ENCODE measurements at places on chromosomes 1 and 21.

DNA sequence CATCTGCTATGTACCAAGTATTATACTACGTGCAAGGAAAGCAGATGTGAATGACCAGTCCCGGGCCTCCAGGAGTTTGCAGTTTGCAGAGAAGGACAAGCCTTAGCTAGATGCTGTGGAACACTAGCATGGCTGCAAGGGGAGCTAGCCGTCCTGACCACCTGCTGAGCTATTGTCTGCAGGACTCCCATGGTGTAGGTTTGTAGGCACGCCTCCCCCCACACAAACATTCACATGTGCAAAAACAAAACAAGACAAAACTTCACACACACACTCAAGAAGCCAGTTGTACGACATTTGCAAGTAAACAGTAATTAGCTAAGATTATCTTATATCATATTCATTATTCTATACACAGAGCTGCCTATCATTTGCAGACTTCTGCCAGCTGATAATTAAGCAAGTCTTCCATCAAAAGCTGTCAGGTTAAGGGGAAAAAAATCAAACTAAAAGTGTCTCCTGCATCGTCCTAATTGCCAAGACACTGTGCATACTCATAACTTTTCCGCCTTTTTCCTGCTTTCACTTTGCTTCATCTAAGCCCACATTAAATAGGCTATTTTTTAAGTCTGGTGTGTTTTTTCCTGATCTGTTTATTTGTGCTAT lies 10.7 kb upstream of the HNRNPU start:
- no peak for DNase-seq

DNA sequence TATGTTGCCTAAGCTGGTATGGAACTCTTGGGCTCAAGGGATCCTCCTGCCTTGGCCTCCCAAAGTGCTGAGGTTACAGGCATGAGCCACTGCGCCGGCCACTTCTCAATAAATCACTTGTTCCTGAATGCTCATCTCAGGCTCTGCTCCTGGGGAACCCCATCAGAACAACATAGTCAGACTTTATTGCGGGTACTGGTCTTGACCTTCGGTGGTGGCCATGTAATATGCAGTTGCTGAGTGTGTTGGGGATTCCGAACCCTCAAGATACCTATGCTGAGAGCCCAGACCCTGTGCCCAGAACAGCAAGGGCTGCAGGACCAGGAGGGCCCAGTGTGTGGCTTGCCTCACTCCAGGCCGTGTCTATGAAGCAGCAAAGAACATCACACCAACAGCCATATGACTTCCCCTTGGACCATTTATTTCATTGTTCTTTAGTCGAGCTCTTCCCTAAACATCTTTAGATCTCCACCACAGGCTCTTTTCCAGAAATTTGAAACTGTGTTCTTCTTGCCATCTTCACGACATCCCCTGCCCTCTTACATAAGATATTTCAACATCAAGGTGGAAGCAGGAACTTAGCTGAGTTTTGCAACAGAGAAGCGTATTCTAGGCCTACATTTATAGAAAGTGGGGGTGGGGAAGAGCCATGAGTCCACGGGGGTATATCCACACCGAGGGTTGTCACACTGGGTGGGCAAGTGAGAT lies 12.7 kb upstream of the SDHB start:
- DNase-seq = no peak

GRCh38 chr1:214384373-214385079 lies 103.6 kb downstream of the SMYD2 start:
- DNase-seq = no peak

DNA sequence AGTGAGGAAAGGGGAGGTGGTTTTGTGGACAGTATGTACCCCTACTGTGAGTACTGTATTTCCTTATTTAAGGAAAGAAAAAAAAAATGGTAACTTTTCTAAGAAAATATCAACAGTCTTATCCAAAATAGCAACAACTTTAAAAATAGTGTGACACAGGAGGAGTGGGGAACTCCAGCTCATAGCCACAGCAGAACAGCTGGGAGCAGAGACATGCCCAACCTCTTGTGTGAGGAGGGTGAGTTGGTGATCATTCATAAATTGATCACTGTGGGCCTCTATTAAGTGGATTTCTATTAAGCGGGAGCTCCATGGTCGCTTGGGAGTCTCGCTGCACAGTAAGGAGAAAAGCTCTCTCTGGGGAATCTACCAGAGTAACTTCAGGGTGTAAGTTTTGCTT lies 158.8 kb upstream of the DUSP10 start:
- no peak for DNase-seq

DNA sequence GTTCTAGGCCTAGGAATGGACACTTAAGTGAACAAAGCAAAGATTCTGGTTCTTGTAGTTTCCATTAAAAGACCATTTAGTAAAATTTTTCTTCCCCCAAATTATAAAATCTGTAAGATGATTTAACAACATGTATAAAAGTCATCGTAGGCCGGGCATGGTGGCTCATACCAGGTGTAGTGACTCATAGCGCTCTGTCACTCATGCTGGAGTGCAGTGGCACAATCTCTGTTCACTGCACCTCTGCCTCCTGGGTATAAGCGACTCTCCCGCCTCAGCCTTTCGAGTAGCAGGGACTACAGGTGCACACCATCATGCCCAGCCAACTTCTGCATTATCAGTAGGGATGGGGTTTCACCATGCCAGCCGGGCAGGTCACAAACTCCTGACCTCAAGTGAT lies 9.1 kb downstream of the ASPM start:
- DNase-seq = no peak

DNA sequence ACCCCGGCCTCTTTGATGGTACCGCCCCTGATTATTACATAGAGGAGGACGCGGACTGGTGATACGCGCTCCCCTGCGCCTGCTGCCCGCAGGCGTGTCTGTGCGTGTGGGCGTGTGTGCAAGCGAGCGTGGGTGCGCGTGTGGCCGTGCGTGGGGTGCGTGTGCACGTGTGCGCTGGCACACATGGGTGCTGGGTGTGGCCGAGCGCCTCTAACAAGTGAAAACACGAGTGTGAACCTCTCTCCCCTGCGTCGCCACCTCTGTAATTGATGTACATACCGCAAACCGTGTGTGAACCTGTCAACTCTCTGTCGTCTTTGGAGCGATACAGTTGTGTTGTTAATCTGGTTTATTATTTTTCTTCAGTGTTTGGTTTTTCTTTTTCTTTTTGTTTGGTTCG lies 87.8 kb upstream of the TMEM51 start:
- no peak for DNase-seq

- DNase-seq = no peak
Observed at GRCh38 chr1:15348648-15349047, 61.0 kb upstream of the EFHD2 start.

- no peak for DNase-seq
Observed at GRCh38 chr1:207868251-207868773, 42.6 kb downstream of the CD34 start.

- DNase-seq = no peak
Observed at GRCh38 chr21:37565530-37566223, 199.1 kb downstream of the DYRK1A start.

GRCh38 chr1:94434365-94435045 lies 16.3 kb downstream of the ABCD3 start:
- no peak for DNase-seq

All from stimulated activated CD4-positive, alpha-beta T cell treated with anti-CD3 and anti-CD28 coated beads, TNF-alpha, amount 100 ng/mL, for 1 hour (primary cell).